ENCODE measurements at places on chromosomes 5 and 9.

GRCh38 chr5:67896930-67897313 lies 318.6 kb upstream of the PIK3R1 start:
- DNase-seq, result no peak

DNA sequence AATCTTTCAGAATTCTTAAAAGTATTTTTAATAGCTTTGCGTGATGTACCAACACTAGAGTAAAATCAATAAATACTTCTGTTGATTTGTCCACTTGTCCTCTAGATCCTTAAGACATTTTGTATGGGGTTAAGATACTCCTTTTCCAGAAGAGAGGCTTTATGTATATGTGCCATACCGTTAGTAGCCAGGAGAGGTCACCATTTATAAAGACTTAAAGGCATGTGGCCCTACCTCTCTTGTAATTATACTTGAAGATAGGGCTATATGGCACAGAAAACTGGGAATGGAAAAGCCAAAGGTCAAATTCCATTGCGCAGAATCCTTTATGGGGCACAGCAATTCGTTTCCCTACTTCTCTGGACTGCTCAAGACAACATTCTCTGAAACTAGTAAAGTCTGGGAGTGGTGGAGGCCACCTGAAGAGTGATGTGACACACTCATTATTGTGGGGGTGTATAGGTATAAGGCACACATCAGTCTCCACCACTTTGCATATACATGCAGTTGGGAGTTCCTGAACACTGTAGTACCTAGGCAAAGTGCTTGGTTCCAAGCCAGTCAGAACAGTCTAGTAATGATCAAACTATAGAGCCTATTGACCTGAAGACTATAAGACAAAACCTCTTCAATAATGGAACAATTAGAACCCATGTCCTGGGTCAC lies 140.1 kb upstream of the FBXL17 start:
- DNase-seq, result peak; percentile 62

GRCh38 chr5:171693412-171693811 lies 92.2 kb upstream of the SMIM23 start:
- DNase-seq, result no peak

GRCh38 chr5:73952872-73953271 lies 326.9 kb downstream of the ARHGEF28 start:
- no peak for DNase-seq

DNA sequence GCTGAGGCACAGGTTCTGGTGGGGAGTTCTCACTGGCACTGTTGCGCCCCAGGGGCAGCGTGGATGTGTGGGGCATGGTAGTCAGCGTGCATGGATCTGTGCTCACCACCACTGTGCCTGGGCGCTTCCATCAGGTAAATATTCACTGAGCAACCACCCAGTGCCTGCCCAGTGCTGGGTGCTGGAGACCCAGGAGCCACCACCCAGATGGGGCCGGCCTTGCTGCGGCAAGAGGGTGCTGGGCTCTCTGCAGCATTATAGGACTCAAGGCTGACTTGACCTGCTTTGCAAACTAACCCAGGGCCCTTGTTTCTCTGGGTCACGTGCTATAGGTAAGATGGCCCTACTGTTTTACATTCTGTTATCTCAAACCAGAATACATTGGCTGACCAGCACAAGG lies 60.5 kb downstream of the DAP start:
- DNase-seq, result no peak

DNA sequence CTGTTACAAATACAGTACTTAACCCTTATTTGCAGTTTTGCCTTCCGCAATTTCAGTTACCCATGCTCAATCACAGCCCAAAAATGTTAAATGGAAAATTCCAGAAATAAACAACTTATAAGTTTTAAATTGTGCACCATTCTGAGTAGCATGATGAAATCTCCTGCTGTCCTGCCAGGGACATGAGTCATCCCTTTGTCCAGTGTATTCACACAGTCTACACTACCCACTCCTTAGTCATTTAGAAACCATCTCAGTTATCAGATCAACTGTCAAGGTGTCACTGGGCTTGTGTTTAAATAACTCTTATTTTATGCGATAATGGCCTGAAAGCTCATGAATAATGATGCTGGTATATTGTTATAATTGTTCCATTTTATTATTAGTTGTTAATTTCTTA lies 95.8 kb downstream of the PLCXD3 start:
- DNase-seq, result no peak

DNA sequence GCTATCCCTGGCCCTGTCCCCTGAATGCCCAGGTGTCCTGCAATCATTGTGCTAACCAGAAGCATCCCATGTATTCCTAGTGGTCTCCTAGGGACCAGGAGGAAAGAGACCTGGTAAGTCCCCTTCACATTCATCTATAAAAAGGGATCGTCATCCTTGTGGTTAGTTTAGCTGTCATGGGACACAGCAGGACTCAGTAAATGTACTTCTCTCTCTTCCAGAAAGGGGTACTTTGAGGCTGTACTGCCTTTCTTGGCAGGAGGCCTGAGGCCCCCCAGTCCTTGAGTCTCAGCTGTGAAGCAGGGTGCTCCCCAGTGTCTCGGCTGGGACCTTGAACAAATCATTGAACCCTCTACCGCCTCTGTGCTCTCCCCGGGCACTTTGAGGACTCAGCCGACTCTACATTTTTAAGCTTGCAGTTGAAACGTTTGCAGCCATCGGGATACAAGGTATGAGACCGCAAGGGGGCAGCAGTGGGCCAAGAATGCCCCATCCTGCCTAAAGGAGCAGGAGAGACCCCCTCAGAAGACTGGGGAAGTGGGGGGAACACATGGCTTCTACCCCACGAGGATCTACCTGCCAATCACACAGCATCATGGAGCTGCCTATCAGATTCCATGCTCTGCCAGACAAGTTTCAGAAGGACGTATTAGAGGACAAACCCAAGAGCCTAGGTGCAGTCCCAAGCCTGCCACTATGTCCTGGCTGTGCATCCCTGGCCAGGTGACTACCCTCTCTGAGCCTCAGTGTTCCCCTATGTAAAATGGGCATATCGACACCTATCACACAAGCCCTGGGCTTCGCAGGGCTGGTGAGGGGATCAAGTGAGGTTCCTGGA lies 2.4 kb upstream of the PHYKPL start:
- peak; percentile 87 for DNase-seq

DNA sequence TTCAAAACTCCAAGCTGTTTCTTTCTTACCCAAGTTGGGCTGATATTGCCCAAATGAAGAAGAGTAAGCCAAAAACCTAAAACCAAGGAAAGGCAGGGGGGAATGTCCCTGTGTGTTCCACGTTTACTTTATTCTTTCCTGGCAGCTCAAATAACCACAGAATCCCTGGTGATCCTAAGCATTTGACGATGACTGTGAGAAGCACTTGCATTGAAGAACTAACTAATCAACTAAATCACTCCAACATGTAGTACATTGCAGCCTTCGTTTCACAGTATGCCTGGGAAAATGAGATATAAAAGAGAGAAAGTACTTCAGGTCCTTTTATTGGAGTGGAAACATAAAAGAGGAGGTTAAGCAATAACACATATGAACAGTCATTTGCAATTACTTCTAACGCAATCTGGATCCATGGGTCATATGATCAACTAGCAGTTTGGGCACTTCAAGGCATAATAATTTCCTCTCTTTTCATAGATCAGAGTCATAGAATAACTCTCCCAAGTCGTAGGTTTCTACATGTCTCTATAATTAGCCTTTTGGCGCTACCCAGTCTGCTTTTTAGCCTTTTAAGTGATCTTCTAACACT lies 338.4 kb downstream of the TMEM167A start:
- no peak for DNase-seq

GRCh38 chr9:9396518-9396917 lies 1216.3 kb downstream of the PTPRD start:
- no peak for DNase-seq

DNA sequence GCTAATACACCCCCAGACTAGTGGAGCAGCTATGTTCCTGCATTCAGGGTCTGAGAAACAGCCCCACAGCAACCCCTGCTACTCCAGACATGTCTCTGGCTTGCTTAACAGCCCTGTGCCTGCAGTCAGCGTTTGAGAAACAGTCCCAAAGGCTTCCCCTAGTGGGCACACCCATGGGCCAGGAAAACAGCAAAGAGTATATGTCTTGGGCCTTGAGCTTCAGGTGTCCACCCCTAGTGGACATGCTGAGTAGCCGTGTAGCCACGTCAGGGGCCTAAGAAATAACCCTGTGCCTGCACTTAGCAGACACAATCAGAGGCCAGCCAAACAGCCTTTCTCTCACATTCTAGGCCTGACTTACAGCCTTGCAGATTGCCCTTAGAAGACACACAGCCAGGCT lies 698.6 kb downstream of the PTPRD start:
- DNase-seq, result peak; percentile 10
